ENCODE measurements at places on chromosomes 12 and 14.

- peak; percentile 51 for DNase-seq
Observed at GRCh38 chr14:102063109-102063807, 23.6 kb downstream of the HSP90AA1 start.

DNA sequence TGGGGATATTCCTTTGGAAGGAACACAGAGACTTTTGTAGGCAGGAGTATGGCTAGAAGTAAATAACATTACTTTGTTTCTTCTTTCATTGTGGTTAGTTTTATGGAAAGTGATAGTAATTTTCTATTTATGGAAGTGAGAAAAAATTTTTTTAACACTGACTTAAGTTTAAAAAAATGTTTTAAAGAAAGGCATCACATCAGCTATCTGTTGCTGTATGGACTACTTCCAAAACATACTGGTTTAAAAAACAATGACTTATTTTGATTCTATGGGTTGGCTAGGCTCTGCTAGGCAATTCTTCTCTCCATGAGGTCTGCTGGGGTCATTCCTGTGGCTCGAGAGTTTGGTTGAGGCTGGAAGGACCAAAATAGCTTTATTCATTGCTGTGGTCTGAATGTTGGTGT lies 31.7 kb upstream of the SLC38A2 start:
- DNase-seq = no peak

- DNase-seq = no peak
Observed at GRCh38 chr14:69957986-69958385, 78.8 kb downstream of the SMOC1 start.

- DNase-seq = no peak
Observed at GRCh38 chr12:18242380-18243089, 18.8 kb upstream of the PIK3C2G start.

- DNase-seq = no peak
Observed at GRCh38 chr12:44381341-44381740, 494.8 kb downstream of the NELL2 start.

DNA sequence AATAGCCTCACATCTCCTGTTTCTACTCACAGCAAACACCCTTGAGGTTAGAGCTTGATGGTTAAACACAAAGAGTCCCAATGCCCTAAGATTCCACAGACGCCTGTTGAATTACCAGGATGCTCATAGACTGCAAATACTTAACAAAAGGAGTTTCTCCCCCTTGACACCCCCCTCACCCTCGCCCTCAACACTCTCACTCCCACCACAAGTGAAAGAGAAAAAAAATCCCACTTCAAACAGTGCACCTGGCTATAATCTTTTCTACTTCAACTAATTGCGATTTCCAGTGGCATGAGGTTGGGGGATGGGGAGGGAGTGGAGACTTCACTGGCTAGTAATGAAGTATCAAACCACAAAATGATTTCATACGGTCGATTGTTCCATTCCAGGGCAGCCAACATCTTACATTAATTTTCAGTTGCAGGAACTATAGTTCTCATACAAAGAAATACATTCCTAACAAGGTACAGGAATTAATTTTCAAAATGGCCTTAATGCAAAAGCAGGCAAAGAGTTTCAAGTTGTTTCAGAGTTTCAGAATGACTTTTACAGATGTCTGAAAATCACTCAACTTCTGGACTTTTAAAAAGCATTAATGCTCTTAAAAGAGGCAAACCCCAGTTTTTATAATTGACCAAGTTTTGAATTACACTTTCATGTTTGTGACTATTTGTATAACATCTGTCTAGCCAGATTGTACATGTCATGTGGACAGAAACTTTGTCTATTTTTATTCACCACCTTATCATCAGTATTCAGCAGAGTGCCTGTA lies 390.7 kb downstream of the C12orf75 start:
- DNase-seq = no peak

GRCh38 chr12:997505-997904 lies 6.5 kb downstream of the ERC1 start:
- no peak for DNase-seq

- no peak for DNase-seq
Observed at GRCh38 chr14:61476105-61476753, 154.8 kb downstream of the PRKCH start.

DNA sequence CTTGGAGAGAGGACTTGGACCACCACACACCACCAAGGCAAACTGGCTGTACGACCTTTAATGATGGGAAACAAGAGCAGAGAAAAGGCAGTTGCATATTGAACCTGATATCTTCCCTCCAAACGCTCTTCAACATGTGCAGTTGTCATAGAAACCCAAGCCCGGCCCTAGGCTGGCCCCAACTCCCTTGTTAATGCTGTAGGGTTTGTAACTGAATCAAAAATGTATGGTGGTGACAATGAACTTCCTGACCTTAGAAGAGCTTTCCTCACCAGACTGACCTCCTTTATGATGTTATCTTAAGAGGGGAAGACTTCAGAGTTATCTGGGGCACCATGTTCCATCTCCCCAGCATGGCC lies 12.3 kb downstream of the APOLD1 start:
- DNase-seq = no peak

DNA sequence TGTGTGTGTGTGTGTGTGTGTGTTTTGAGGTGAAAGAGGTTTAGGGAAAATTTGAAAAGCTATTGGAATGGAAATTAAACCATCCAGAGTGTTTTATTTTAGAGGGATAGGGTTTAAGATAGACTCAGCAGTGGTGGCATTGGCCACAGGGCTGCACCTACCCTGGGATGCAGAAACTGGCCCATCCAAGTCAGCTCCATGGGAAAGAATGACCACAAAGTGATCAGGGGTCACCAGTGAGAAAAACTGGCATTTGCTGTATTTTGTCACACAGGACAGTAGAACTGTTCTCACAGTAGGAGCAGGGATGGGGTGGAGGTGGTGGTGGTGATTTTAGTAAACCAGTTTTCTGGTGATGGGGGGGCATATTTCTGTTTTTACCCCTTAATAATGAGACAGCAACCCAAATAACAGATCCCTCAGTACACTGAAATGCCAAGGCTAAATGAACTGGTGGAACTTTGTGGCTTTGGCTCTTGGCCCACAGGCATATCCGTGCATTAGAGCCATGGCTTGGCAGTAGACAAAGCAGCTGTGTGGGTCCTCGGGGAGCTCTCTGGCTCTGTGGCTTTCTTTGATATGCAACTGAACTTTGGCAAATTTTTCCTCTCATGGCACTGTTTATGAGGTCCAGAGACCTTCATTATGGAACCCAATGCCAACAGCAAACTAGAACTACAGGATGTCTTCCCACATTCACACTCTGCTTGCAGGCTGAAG lies 348.3 kb downstream of the ZFP36L1 start:
- no peak for DNase-seq

GRCh38 chr14:88504602-88505001 lies 50.2 kb downstream of the PTPN21 start:
- DNase-seq = no peak

DNA sequence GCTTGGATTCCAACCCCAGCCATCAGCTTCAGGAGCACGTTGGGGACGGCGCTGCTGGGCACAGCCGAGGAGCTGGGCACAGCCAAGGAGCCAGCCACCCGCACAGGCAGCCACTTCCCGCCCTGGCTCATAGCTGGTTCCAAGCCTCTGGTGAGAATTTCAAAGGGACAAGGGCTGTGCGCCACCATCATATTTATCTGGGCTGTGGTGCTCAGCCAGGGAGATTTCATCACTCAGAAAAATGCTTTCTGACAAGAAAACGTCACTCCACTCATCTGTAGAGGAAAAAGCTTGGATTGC lies 66.4 kb downstream of the GALNT9 start:
- DNase-seq = no peak

DNA sequence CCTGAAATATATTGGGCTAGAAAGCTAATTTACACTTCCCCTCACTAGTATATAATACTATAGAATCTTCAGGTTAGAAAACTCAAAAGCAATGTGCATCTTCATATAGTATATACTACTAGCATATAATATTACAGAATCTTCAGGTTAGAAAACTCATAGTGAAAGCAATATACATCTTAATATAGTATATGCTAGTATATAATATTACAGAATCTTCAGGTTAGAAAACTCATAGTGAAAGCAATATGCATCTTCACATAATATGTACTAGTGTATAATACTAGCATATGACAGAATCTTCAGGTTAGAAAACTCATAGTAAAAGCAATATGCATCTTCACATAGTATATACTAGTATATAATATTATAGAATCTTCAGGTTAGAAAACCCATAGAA lies 329.6 kb downstream of the ZFP36L1 start:
- no peak for DNase-seq

DNA sequence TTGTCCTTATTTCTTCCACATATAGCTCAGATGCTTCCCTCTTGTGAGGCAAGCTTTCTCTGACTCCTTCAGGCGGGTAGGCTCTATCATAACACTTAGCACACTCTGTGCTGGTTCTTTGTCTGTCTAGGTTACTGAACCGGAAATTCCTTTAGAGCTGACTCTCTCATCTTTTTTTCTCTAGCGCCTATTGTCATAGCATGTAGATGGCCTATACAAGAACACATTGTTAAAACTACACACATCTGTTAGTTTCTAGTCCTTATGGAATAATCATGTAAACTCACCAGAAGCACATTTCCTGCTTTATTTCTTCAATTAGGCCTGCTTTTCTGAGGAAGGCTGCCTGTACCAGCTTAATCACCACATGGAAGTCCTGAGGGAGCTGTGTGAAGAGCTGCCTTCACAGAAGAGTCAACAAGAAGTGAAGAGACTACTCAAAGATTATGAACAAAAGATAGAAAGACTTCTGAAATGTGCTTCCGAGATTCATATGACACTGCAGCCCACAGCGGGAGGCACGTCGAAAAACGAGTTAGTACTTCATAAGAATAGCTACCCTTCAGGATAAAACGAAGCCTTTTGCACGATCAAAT lies 143.9 kb downstream of the SYNE2 start:
- no peak for DNase-seq

DNA sequence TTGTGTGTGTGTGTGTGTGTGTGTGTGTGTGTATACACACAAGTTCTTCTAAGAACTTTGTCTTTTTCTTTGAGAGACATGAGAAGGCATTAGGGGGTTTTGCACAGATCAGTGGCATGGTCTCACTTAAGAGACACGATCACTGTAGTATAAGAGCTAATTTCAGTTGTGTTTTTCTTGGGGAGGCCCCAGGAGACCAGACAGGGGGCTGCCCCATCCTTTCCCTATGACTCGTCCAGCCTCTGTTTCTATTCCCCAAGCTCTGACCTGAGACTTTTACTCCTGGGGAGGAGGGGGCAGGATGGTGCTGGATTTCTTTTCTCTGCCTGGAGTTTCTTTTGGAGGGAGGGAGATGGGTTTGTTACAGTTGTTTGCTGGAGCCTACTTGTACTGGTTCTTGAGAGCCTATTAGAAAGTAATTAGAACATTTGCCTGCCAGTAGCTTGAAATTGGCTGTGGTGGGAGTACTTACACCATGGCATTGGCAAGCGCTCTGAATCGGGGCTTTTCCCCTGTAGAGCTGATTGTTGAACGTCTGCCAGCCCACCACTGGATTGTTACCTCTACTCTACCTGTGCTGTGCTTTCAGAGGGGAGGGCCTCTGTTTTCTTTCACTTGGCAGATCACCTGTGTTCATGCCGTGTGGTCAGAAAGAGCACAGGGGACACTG lies 109.5 kb downstream of the TSPAN9 start:
- no peak for DNase-seq

DNA sequence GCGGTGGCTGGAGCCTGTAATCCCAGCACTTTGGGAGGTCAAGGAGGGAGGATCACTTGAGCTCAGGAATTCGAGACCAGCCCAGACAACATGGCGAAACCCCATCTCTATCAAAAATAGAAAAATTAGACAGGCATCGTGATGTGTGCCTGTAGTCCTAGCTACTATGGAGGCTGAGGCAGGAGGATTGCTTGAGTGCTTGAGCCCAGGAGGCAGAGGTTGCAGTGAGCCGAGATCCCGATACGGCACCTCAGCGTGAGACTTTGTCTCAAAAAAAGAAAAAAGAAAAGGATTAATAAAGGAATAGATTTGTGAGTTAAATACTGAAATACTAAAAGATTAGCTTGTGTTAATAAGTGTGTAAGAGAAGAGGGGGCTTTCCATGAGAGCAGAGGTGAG lies 29.4 kb downstream of the RPGRIP1 start:
- no peak for DNase-seq
